NCI-H187 (cell line): ENCODE measurements at places on chromosomes 6 and 20.

DNA sequence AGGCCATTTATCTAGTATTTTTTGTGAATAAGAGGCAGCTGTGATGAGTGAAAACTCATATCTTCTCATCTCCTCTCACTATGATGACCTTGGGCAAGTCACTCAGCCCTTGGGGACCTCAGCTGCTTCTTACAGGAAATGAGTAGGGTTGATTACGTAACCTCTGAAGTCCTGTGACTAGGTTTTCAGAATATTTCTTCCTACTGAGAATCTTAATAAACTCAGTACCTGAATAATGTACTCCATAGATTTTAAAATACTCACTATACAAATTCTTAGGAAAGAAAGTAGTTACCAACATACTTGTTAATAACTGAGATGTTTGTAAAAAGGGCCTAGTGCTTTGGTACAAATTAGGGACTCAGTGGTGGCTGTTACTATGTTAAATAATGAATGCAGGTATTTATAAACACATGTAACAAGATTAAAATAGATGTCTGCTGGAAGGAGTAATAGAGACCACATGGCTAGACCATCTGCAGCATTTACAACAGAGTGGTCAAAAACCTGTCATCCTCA, 60.9 kb downstream of the RPRD1B start:
- no peak for DNase-seq

DNA sequence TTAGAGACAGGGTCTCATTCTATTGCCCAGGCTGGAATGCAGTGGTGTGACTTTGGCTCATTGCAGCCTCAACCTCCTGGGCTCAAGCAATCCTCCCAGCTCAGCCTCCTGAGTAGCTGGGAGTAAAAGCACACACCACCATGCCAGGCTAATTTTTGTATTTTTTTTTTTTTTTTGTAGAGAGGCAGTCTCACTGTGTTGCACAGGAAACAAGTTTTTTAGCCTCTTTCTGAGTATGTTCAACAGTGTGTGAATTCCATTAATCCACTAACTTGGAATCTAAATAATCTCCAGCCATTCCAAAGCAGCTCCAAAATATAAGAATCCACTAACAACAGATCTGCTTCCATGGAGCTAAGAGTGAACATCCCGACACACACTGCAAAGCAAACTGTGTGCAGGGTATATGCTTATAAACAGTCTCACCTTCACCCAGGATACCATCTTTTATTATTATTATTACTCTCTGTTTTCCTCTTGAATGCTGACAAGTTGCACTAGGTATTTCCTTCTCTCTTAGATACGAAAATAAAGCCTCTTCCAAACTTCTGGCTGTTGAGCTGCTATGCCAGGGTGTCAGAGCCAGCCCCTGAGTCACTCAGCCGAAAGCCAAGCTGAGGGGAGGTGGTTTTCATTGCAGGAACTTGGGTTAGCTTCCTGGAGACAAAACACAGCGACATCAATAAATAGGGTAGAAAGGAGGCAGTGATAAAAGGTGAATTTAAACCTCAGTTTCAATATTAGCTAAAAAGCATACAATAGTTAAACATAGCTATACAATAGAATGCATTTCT, 264.9 kb downstream of the HIVEP2 start:
- DNase-seq: no peak

DNA sequence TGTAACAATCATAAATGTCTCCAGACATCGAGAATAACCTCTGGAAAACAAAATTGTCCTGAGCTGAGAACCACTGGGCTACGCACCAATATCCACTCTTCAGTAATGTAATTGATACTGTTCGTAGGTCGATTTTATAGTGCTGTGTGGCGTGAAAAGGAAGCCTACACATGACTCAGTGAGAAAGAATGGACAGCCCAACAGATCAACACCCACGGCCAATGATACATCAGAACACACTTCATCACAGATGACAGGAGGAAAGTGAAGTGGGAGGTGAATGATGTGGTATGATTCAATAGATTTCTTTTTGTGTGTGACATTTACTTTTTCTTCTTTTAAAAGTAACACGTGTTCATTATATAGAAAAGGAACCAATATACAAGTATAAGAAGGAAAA, 93.5 kb downstream of the RPS12 start:
- no peak for DNase-seq

DNA sequence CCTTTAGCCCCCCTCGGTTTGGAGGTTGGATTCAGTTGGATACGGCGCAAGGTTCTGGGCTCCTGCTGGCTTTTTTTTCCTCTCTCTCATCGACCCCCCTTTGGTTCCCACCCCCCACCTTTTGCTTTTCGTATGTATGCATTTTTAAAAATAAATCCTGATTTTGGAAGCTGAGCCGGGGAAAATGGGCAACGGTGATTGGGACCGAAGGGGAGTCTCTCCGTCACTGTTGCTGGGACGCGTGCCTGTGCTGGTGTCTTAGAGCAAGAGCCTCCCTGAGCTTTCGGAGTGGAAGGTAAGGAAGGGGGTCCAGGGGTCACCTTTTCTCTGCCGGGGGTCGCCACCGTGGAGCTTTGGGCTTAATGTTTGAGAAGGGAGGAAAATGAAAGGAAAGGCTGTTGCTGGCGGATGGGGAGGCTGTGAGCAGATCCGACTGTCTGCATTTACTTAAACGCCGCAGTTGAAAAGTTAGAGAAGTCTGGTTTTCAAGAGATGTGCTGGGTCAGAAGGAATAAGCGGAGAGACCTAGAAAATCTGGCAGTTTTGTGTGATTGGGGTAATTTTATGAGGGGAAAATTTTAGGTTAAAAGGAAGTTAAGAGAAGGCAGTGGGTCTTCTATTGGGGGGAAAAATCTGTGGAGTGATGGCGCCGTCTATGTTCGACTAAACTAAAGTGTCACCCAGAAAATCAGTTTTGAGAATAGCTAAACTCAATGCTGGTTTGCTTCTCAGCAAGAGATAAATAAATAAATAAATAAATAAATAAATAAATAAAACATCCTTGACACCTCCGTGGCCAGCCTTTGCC, 828 bp downstream of the ADGRB3 start:
- DNase-seq: peak; percentile 58

- no peak for DNase-seq
Observed at GRCh38 chr6:104579310-104579863, 280.3 kb downstream of the HACE1 start.

GRCh38 chr6:53361549-53362031, 12.8 kb upstream of the ELOVL5 start:
- DNase-seq: no peak

DNA sequence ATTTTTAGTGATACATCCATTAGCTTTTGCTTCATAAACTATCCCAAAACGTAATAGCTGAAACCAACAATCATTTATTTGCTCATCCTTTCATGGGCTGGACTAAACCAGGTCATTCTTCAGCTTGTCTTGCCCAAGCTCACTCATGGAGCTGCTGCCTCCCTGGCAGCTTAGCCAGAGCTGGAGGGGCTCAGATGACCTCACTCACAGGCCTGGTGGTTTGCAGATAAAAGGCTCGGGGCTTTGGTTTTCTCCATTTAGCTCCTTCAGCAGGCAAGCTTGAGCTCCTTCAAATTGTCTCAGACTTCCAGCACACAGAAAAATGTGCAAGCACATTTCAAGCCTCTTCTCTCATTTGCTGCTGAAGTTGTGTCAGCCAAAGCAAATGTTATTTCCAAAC, 139.1 kb downstream of the BTBD3 start:
- no peak for DNase-seq

GRCh38 chr20:61903575-61904340, 161.9 kb downstream of the TAF4 start:
- DNase-seq: no peak

- DNase-seq: no peak
Observed at GRCh38 chr20:60804240-60804917, 447.7 kb upstream of the CDH4 start.

GRCh38 chr20:8244637-8245036, 112.6 kb downstream of the PLCB1 start:
- DNase-seq: no peak

DNA sequence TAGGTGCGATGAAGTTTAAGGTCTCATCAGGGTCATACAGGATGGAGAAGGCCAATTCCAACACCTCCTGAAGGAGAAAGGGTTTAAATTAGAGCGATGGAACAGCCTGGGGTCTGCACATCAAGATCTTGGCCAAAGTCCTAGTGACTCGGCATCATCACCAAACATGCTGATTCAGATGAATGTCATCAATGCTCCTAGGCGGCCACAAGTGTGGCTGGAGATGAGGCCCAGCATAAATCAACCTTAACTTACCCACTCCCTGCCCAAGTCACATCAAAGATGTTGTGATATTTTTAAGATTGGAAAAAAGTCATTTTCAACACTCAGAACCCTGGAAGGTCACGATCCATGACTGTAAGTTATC, 37.5 kb downstream of the ELMO2 start:
- no peak for DNase-seq

DNA sequence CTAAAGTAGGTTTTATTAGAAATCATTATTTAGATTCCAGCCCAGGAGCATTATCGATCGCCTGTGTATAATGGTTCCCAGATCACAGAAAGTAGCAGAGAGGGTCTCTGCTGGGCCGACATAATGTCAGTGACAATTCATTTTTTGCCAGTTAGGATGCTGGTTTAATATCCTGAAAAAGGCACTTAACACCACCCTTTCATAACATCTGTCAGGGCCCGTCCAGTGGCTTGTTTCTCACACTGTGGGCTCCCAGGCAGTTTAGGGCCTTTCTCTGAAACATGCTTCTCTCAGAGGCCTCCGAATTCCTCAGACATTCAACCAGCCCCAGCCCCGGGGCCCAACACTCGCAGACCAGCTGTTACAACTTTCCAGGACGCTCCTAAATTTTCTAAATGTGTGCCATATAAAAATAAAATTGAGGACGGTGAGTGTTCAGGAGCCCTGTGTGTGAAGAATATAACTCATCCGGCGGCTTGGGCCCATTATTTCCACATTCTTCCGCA, 108.6 kb upstream of the EYA4 start:
- no peak for DNase-seq

DNA sequence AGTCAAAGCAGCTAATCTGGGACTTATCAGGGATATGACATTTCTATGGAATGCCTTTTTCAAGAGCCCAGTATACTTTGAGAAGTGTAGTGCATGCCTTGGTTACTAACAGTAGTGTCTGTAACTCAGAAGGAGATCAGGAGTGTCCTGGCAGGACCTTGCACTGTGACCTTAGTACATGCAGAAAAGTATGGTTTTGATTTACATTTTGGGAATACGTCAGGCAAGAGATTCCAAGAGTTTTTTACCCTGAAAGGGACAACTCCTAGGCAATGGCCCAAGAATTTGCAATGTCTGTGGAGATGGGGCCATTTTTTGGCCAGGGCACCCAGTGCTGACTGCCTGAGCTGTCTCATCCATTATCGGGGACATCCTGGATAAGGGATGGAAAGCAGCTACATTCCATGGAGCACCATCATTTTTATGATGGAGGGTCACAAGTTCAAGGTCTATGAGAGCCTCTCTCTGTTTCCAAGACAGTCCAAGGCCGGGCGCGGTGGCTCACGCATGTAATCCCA, 80.2 kb downstream of the FAM50B start:
- DNase-seq: no peak

DNA sequence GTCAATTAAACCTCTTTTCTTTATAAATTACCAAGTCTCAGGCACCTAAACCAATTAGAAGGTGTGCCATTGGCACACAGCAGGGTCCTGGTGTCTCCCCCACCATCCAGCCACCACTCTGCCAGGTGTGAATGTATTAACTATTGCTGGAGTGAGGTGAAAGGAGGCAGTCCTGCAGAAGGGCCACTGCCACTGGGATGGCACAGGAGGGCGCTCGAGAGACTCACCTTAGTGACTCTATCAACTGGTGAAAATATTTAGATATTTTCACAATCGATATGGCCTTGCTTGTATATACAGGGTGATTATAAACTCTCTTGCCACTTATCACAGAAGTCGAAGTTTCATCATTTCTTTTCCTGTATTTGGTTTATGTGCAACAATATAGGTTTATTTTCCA, 145.6 kb upstream of the ESR1 start:
- DNase-seq: no peak

DNA sequence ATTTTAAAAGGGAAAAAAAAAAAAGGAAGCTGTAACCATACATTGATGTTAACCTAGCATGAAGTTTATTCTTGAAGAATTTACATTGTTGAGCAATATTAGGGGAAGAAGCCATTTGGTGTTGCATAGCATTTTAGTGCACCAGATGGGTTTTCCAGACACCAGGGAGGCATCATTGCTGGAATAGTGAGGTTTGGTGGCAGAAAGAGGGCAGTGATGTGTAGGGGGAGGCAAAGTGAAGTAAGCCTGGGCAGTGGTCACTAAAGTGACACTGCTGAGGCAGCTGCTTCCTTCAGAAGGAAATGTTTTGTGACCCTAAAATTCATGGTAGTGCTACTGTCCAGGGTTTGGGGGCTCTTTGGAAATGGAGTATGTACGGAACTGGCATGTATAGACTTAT, 2.6 kb downstream of the TOMM6 start:
- no peak for DNase-seq

DNA sequence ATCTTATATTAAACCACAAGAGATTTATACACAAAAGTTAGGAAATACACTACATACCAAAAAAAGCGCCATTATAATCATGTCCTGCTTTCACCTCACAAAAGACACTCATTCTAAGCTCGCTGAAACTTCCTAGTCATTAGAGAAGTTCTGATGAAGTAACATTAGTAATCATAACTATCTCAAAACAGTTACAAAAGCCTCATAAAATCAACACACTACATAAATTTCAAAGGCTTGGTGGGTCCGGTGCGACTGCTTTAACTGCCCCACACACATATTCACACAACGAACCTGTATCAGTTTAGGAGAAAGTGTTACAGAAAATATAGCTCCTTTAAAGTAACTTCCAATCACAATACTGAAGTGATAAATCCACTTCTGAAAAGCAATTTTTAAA, 1.9 kb downstream of the PHIP start:
- DNase-seq: no peak

- DNase-seq: no peak
Observed at GRCh38 chr20:5192570-5193431, 66.0 kb downstream of the CDS2 start.

DNA sequence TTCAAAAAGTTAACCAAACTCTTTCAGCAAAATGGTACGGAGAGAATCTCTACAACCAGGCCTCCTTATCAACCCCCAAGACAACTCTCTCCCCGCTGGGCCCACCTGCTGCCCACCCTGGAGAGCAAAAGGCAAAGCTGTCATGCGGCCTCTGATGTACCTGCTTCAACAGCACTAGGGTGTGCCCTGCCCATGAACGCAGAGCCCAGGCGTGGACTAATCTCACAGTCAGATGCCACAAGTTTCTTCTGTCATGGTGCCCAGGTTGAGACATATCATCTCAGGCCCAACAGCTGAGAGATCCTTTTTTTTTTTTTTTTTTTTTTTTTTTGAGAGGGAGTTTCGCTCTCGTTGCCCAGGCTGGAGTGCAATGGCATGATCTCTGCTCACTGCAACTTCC, 26.3 kb downstream of the SLC2A4RG start:
- DNase-seq: no peak

GRCh38 chr20:10328897-10329255, 105.1 kb downstream of the MKKS start:
- peak; percentile 12 for DNase-seq

- no peak for DNase-seq
Observed at GRCh38 chr6:18488526-18489270, 101.5 kb downstream of the RNF144B start.

- no peak for DNase-seq
Observed at GRCh38 chr20:20205141-20205861, 153.0 kb downstream of the CFAP61 start.

- no peak for DNase-seq
Observed at GRCh38 chr20:9280666-9281065, 211.8 kb downstream of the PLCB4 start.

- no peak for DNase-seq
Observed at GRCh38 chr6:18477301-18477941, 90.3 kb downstream of the RNF144B start.

- no peak for DNase-seq
Observed at GRCh38 chr6:112690497-112691202, 343.5 kb downstream of the RFPL4B start.

GRCh38 chr6:16487996-16488674, 249.7 kb downstream of the GMPR start:
- DNase-seq: no peak
